ENCODE measurements at places on chromosomes 16 and 17.

- DNase-seq = no peak
Measured at GRCh38 chr16:21703589-21704174, 39.9 kb downstream of the OTOA start.

DNA sequence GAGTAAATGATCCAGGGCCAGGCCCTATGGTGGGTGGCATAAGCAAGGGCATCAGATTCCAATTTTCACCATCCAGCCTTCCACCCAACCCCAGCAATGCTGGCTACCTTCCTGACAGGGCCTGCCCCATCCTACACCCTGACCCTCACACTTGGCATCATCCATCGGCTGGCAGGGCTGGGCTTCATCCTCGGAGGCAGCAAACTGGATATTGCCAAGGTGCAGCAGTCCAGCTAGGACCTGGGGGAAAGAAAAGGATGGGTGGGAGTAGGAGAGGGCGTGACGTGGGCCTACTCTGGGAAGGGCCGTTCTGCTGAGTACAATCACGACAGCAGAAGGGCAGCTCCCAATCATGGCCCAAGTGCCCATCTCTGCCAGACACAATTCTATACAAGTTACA, 23.5 kb downstream of the MYO19 start:
- DNase-seq = no peak

GRCh38 chr17:64095144-64095882, 34.6 kb downstream of the ERN1 start:
- DNase-seq = no peak

DNA sequence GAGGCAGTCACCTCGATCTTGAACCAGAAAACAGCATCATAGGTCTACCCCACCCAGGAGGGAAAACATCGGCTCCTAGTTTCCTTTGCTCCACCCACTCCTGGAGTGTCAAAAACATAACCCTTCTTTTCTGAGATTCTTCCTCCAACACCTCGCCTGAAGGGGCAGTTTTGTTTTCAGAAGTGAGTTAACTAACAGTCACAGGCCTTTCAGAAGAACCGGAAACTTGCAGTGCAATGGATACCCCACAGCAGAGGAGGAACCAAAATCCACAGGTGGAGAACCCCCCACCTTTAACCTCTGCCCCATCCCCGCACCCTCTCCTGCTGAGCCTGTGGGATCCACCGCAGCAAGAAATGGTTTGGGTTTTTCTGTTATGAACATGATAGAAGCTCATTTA, 7.8 kb upstream of the TEX2 start:
- no peak for DNase-seq

GRCh38 chr17:6559753-6560215, 3.4 kb upstream of the PITPNM3 start:
- DNase-seq = no peak

Data from activated T-cell treated with anti-CD3 and anti-CD28 coated beads for 24 hours (primary cell).